ENCODE measurements at places on chromosomes 7 and 10.

DNA sequence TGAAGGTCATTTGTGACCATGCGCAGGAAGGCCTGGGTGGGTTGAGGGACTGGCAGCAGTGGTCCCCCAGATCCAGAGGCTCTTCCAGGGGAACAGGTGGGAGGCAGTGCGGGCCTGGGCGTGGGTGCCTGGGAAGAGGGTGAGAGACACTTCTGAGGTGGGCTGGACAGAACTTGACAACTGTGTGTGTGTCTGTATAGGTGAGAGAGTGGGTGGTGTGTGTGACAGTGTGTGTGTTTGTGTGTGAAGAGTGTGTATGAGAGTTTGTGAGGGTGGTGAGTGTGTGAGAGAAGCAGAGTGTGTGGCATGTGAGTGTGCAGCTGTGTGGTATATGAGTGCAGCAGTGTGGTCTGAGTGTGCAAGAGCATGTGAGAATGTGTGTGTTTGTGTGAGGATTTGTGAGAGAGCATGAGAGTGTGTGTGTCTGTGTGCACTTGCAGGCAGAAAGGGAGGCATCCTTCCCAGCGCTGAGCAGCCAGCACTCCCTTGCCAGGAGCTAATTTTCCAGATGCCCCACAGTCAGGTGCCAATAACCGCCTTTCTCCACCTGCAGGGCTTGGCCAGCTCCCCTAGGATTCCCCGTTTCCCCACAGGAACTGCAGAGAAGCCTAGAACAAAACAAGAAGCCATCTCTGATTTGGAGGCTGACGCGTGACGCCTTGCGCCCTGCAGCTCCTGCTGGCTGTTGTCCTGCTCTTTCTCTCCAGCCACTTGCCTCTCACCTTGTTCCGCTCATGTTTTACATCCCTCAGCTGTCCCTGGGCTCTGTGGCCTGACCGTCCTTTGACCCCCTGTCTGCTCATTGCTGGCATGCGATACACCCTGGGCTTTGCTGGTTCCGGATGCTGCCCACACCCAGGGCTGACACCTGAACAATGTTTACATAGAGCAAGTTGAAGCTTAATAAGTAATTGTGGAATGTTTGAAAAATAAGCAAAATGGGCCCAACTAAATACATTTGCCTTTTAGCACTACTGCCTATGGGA lies 88.0 kb downstream of the TMEM178B start:
- DNase-seq: no peak

- no peak for DNase-seq
Observed at GRCh38 chr7:2619116-2619515, 12.7 kb upstream of the TTYH3 start.

DNA sequence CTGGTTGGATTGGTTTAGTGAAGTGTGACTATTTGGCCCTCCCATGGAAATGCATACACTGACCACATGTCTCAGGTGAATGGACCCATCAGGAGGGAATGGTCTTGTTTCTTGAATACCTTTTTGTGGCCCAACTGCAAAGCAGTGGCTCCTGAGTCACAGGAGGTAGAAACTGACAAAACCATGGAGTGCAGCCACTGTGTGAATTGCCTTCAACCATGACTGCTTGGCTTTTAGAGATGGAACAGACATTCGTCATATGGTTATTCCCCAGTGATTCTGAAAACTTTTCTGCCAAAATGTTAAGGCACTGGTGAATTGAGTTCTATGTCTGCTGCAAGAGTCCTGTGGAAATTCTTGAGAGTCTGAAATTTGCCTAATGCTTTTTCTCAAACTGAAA lies 64.7 kb downstream of the CDK14 start:
- no peak for DNase-seq

DNA sequence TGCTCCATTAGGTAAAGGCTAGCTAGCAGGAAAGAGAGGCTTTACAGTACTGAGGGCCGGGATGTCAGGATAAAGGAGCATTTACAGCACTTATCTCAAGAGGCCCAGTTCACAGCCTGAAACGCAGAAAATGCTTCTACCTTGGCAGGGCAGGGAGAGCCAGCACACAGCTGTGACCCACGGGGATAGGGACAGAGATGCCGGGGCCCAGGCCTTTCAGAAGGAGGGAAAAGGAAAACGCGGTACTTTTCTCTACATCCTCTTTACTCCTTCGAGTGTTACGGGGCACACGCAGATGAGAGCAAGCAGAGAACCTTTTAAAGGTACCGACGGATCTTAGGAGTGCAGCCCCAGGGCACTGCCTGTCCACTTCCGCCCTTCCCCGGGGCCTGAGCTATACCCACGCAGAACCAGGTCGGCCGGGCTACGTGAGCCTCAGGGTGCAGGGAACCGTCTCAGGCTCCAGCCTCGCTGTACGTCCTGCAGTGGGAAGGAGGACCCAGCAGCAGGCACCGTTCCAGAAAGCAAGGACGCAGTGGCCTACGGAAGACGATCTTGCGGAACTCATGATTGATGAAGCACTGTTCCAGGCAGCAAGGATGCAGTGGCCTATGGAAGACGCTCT lies 232.3 kb downstream of the ELFN1 start:
- DNase-seq: no peak

DNA sequence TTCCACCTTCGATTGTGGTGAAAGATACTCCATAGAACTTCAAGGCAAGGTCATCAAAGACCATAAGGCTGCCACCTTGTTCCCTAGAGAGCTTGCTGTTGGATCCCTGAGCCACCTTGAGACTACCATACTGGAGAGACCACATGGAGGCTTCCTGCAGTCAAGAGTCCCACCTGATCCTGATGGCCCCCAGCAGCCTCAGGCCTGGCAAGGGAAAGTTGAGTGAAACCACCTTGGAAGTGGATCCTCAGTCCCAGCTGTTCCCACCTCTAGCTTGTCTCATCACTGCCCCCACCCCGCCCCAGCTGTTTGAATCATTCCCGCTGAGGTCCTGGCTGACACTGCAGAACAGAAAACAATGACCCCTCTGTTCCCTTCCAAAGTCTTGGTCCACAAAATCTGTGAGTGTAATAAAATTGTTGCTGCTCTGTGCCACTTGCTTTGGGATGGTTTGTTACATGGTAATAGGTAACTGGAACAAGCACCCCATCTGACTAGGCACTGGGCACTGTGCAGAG lies 32.0 kb downstream of the PRLHR start:
- DNase-seq: no peak

DNA sequence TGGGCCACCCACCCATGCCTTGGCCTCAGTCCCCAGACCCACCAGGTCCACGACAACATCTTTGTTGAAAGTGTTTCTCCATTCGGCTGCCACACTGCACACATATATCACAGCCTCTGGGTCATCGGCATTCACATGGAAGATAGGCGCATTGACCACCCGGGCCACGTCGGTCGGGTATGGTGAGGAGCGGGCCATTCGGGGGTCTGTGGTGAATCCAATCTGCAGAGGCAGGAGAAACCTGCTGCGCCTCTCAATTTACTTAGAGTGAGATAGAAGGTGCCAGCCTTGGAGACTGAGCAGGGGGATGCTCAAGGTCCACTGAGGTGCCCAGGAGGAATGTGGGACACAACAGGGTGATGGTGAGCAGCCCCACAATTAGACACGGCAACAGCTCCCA lies 16.4 kb downstream of the OGDHL start:
- DNase-seq: no peak

DNA sequence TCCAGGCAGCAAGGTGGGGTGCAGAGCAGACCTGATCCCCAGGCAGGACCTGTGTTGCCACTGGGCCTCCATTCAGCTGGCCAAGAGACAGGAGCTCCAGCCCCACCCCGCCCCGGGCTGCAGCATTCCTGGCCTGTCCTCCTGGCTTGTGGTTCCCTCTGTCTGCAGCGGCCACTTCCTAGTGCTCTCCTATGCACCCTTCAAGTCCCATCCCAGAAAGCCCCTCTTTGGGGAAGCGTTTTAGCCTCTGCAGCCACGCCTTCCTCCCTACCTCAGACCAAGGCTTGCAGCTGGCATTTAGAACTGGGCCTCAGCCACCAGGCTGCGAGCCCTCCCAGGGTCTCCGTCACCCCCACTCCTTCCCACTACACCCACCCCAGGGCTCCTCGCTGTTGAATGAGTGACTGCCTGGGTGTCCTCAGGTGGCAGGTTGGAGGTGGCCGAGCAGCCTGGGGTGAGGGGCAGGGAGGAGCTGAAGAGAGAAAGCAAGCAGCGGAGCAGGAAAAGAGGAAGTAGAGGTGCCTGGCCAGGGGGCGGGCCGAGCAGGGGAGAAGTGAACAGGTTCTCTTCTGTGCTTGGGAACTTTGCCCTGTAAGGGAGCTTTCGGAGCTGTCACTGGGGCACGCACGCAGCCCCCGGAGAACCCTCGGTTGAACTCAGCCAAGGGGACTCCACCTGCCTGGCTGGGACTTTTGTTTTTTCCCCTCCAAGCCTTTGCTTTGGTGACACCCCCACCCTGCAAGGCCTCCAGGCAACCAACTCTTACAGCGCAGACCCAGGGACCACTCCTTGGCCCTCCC lies 109.1 kb upstream of the TNRC18 start:
- DNase-seq: no peak

- no peak for DNase-seq
Observed at GRCh38 chr7:129271500-129272355, 46.9 kb downstream of the AHCYL2 start.

DNA sequence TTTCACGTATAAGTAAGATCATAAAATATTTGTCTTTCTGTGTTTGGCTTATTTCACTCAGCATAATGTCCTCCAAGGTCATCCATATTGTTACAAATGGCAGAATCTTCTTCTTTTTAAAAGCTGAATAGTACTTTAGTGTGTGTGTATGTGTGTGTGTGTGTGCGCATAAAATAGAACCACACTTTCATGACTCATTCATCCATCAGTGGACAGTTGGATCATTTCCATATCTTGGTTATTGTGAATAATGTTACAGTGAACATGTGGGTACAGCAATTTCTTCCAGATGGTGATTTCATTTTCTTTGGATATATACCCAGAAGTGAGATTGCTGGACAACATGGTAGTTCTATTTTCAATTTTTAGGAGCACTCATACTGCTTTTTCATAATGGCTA lies 622.4 kb downstream of the NRG3 start:
- DNase-seq: no peak

DNA sequence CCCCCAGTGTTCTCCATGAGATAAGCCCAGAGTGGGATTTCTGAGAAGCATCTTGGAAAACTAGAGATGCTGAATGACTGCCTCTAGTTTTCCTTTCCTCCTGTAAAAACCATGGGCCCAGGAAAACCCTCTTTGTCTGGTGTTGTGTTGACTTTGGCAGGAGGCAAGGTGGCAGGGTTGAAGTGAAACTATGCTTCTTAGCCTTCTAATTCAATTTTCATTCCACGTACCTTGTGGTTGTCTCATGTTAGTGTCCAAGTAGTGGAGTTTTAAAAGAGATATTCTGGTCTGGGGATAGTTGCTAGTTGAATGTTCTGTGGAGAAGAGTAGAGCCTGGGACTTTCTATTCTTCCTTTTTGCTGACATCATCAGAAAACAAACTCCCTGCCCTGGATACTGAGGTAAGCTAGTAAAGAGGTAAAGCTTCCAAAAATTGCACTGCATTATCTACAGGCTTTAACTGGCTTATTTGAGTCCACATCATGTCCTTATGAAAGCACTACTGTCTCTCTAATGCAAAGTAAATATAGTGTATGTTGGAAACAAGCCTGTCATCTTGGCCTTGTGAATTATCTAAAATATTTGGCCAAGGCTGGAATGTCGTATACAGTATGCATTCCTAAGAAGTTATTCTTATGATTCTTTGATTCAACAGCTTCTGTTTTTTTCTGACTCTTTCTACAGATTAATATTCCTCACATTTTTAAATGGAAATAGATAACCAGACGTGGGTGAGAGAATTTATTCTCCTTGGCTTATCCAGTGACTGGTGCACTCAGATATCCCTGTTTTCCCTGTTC lies at the start of gene OR2F2:
Gene OR2F2, plus strand, starts transcription at position 708 of the 800 bp plus-strand sequence. Its CDS starts 0 bp downstream, at position 708.
- no peak for DNase-seq
